ENCODE measurements at places on chromosomes 6 and 20. TPM values are rescaled to one million over a fixed set of nuclear protein-coding genes. Genes with fewer than 3 reads are reported as not detected.

The XKR7 gene
- not detected for total RNA-seq

- H3K27me3 ChIP-seq = no peaks in the 10 kb centered on the region
- H3K36me3 ChIP-seq = no peaks in the 10 kb centered on the region
- no peak overlapping the region for H3K4me3 ChIP-seq
- peaks cover 78% of the 10 kb centered on the region for H3K4me1 ChIP-seq
- DNase-seq = no peak
Measured at GRCh38 chr6:16766043-16766536, 4.8 kb upstream of the ATXN1 start.

GRCh38 chr20:19768325-19768842 lies 10.3 kb downstream of the RIN2 start:
- no peak for DNase-seq
- no peak overlapping the region for H3K4me3 ChIP-seq
- no peaks in the 10 kb centered on the region for H3K27me3 ChIP-seq

The HAO1 gene
- total RNA-seq = not detected

The CNR1 gene
- not detected for total RNA-seq

DNA sequence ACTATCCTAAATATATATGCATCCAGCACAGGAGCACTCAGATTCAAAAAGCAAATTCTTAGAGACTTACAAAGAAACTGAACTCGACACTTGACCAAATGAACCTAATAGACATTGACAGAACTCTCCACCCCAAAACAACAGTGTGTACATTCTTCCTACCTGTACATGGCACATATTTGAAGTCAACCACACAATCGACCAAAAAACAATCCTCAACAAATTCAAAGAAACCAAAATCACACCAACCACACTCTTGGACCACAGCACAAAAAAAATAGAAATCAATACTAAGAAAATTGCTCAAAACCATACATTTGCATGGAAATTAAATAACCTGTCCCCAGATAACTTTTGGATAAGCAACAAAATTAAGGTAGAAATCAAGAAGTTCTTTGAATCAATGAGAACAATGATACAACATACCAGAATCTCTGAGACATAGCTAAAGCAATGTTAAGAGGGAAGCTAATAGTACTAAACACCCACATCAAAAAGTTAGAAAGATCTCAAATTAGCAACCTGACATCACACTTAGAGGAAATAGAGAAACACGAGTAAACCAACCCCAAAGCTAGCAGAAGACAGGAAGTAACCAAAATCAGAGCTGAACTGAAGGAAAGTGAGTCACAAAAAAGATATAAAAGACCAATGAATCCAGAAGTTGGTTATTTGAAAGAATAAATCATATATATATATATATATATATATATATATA lies 12.5 kb upstream of the TREM1 start:
- H3K27ac ChIP-seq = no peak overlapping the region
- peaks cover 1% of the 10 kb centered on the region for H3K36me3 ChIP-seq
- H3K27me3 ChIP-seq = peaks cover 39% of the 10 kb centered on the region
- DNase-seq = no peak

DNA sequence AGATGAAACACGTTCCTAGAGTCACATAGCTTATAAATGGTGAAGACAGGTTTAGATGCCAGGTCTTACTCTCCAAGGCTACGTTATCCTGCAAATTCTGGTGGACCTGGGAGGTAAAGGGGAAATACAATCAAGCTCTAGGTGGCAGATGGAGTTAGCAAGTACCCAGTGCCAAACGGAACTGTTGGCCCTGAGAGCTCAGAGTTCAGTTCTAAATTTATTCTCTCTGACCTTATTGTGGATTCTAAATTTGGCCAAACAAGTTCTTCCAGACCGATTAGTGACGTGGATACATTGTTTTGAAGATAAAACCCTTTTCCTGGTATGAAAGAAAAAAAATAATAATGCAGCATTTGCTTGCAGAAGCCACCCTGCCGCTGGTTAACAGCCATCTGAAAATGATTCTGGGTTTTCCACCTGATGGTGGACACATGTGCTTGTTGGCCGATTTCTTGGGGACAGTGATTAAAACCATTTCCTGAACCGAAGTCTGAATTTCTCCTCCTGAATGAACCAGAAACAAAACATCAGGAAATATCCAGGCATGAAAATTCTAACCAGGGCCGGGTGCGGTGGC lies 32.5 kb downstream of the RIPOR3 start:
- no peaks in the 10 kb centered on the region for H3K27me3 ChIP-seq
- no peak overlapping the region for H3K4me3 ChIP-seq
- peaks cover 23% of the 10 kb centered on the region for H3K4me1 ChIP-seq
- DNase-seq = no peak

The ATF6B gene
- 68.0 TPM for total RNA-seq

The TFAP2D gene
- not detected for total RNA-seq

DNA sequence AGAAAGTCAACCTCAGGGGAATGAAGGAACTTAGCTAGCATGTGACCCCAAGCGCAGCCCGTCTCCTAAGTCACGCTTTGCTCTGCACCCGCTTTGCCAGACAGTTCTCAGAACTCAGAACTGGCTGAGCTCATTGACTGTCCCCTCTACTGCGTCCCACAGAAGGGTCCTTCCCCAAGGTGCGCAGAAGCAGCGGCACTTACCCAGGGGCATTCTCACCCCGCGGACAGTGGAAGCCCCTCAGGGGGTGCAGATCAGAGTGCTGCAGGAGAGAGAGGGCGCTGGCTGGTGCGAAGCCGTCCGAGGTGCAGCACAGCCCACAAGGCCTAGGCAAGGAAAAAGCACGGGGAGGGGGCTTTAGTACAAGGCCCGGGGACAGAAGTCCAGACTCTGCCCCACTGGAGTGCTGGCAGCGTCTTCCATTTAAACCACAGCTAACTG lies 807 bp downstream of the SNHG17 start:
- H3K27me3 ChIP-seq = no peaks in the 10 kb centered on the region
- peak overlapping the region; percentile 97 for H3K27ac ChIP-seq
- no peak for DNase-seq
- H3K4me3 ChIP-seq = peak overlapping the region; percentile 94
- H3K4me1 ChIP-seq = peaks cover 43% of the 10 kb centered on the region

DNA sequence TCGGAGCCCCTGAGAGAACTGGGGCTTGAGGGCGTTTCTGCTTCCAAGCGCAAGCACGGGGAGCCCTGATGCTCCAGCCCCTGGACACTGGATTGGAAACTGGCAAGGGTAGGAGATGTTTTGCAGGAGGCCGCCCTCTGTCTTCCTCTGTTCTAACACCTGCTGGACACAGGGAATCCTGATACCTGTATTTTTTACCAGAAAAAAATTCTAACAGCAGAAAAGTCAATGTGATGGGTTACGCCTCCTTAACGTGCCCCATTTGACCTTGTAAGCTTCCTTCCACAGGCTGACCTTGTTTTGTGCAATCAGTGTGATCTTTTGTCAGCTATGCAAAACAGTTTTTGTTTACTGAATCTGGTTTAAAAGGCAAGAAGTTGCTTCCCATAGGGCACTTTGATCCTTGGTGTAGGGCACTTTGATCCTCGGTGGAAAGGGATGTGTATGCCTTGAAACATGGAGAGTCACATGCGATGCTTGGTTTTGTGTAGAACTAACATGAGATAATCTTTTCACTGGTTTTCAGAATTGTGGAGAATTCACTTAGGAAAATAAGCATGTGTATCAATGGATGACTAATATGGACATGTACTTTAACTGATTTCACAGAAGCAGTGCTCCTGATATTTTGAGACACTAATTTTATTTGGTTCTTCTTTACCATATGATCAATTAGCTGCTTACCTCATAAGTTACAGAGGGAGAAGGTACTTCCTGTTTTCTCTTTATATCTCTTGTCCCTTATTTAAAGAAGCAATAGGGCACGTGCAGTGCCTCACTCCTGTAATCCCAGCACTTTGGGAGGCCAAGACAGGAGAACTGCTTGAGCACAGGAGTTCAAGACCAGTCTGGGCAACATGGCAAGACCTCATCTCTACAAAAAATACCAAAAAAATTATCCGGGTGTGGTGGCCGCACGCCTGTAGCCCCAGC lies 59.9 kb upstream of the MAP3K4 start:
- H3K27me3 ChIP-seq = peaks cover 5% of the 10 kb centered on the region
- peaks cover 6% of the 10 kb centered on the region for H3K4me1 ChIP-seq
- DNase-seq = no peak

GRCh38 chr6:15595461-15596173 lies 67.2 kb downstream of the DTNBP1 start:
- H3K27ac ChIP-seq = peak overlapping the region; percentile 20
- H3K27me3 ChIP-seq = no peaks in the 10 kb centered on the region
- peaks cover 8% of the 10 kb centered on the region for H3K4me1 ChIP-seq
- H3K36me3 ChIP-seq = peaks cover 3% of the 10 kb centered on the region
- no peak for DNase-seq

DNA sequence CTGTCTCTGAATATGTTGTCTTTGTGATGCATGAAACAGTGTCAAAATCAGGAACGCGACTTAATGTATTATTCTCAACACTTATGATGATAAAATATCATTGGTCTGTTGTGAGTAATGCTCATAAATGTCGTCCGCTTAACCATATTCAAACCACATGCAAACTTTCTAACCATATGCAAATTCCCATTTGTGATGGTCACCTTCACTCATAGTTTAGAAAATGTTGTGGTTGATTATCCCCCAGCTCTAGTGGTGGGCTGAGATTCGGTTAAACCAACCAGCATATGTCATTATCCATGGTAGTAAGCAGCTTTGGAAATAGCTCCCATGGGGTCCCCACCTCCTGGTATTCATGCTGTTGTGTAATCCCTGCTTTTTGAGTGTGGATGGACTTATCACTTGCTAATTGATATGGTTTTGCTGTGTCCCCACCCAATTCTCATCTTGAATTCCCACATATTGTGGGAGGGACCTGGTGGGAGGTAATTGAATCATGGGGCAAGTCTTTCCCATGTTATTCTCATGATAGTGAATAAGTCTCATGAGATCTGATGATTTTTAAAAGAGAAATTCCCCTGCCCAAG lies 360.0 kb upstream of the TSHZ2 start:
- H3K4me1 ChIP-seq = no peaks in the 10 kb centered on the region
- H3K4me3 ChIP-seq = no peak overlapping the region
- DNase-seq = no peak
- no peaks in the 10 kb centered on the region for H3K36me3 ChIP-seq

DNA sequence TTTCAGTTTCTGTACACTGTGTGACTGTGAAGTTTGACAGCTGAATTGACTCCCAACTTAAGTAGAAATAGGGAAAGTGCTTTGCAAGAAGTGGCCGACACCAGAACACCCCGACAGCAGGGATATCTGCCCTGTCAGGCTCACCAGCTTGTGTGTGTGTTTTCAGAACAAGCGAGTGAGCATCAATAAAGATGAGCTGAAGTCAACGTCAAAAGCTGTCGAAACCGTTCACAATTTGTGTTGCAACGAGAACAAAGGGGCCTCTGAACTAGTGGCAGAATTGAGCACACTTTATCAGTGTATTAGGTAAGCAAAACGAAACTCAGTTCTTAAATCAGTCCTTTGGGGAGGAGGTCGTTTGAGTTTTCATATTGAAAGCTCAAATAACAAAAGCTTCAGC lies 10.7 kb downstream of the NELFCD start:
- H3K27ac ChIP-seq = no peak overlapping the region
- peaks cover 8% of the 10 kb centered on the region for H3K4me1 ChIP-seq
- peaks cover 41% of the 10 kb centered on the region for H3K36me3 ChIP-seq
- no peak overlapping the region for H3K4me3 ChIP-seq

The ADGRF4 gene
- total RNA-seq = not detected

The PDE10A gene
- total RNA-seq = 10.4 TPM

All from chondrocyte (in vitro differentiated cells).